ENCODE measurements at places on chromosomes 7 and 10. TPM values are rescaled to one million over a fixed set of nuclear protein-coding genes. Genes with fewer than 3 reads are reported as not detected.

Gene CYP3A7
- total RNA-seq = not detected

Gene NKX1-2
- total RNA-seq = not detected

Gene CLCN1
- total RNA-seq = not detected

Gene ZNF783
- 9.3 TPM for total RNA-seq
